ENCODE measurements at places on chromosomes 6 and 20.

GRCh38 chr6:45426251-45426650 lies 48.5 kb upstream of the SUPT3H start:
- DNase-seq, result no peak

DNA sequence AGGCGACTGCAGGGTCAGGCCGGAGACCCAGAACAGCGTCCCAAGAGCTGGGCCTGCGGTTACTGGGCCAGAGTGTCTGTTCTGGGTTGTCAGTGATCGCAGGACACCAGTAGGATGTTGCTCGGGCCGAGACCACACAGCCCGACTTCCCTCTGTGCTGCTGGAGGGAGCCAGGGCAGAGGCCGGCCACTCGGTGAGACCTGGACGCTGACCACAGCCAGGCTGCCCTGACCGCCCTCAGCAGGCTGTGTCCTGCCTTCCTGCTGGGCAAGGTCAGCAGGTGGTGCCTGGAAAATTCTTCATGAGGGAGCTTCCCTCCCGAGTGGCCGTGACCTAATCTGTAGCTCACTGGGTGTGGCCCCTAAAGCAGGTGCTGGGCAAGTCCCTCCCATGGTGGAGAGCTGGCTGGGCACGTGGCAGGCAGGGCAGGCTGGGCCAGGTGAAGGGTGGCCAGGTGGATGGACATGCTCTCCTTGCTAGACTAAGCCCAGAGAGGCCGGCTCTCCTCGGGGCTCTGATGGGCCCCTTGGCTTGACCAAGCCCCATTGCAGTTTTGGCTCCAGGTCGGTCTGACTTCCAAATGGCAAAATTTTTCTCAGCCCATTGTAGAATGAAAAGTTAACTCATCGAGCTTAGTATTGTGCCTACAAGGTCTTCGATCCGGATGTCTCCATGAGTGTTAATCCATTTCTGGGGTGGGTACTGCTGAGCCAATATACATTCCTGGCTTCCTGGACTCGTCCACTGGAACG lies 1.9 kb downstream of the SLCO4A1 start:
- DNase-seq, result no peak

GRCh38 chr6:47727391-47727790 lies 29.0 kb downstream of the ADGRF4 start:
- DNase-seq, result no peak

GRCh38 chr6:36559011-36559793 lies 11.9 kb upstream of the STK38 start:
- DNase-seq, result no peak

DNA sequence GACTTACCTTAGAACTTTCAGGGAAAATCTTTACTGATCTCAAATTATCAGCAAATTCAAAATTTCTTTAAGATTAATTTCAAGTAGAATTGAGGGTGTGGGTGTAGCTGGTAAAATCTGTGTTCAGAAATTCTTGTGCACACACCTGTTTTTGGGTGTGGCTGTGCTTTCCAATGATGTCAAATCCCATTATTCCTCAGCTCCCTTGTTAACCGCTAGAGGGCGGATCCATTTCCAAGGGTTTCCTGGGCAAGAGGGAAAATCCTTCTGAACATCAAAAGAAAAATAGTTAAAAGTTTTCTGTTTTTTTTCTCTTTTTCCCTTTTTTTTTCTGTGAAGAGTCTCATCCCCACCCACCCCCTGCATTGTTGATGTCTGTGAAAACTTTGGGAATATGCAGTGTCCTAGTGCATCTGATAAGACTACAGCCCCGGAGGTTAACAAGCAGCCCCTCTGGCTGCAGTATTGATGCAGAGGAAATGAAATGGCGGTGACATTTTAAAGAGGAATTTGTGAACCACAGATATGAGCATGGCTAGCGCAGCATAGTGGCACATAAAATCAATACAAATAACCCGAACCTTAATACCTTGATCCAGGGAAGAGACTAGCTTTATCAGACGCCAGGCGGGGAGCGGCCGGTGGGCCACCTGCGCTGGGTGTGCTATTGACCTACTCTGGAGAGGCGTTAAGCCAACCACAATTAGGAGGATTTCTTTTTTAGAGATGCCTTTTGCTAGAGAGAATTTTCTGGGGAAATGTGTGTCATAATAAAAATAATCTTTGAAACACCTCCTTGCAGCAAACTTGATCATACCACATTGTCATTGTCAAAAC lies 130.9 kb downstream of the FOXA2 start:
- no peak for DNase-seq

All from RCC 7860 (cell line).